ENCODE measurements at places on chromosomes 16 and 17. TPM values are rescaled to one million over a fixed set of nuclear protein-coding genes. Genes with fewer than 3 reads are reported as not detected.

AGRP gene
- not detected for total RNA-seq

- no peak for DNase-seq
These were observed 2.3 kb upstream of the PRSS21 start for GRCh38 chr16:2814551-2815298.

DNA sequence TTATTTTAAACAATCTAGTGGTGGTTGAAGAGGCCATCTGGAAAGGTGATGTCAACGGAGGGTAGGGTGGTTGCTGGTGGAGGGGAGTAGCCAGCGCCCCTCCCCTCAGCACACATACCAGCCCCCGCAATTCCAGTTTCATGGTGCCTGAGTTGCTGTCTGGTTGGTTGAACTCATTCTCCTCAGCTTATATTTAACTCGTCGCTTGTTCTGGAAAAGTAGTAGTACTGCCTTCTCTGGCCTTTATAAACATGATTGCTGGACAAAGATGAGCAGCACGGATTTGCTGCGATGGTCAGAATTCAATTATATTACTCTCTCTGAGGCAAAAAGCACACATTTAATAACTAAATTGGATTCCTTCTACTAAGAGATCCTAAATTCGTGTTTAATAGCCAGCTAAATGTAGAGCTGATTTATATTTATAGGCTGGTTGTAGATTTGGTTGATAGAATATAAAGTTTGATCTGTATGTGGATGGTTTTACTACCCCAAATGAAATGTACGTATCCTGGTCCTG, 238.0 kb upstream of the TBX2 start:
- no peak for DNase-seq

DNA sequence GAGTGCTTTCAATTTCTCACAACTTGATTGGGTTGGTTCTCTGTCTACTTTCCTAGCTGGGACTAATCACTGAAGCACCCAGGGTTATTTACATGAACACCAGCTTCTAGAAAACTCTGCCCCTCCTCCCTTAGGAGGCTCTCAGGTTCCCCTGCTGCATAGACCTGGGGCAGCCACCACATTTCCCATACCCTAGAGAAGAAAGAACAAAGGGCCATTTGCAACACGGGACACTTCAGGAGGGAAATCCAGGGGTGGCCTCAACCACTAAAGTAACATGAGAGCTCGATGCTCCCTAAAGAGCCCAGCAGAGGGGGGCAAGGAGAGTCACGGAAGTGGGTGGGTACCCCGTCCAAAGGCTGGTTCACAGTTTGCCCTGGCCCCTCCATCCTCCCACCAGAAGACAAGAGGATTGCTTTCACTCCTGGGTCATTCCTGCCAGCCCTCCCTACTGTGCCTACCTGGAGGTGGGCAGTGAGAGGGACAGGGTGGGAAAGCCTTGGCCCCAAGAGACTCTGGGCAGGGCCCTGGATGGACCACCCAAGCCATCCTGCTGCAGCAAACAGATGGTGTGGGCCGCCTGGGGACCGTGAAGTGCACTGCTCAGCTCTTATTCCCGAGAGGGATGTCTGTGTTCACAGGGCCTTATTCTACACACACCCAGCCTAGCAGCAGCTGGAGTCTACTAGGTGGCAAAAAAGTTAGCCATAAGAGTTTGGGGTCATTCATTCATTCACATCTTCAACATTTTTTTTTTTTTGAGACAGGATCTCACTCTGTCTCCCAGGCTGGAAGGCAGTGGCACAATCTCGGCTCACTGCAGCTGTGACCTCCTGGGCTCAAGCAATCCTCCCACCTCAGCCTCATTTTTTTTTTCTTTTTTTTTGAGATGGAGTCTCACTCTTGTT, 392.1 kb downstream of the SOX9 start:
- DNase-seq: no peak

- no peak for DNase-seq
These were observed 8.5 kb upstream of the KPNB1 start for GRCh38 chr17:47641202-47641601.

ELMO3 gene
- 42.1 TPM for total RNA-seq
